ENCODE measurements at places on chromosomes 12 and 14. TPM values are rescaled to one million over a fixed set of nuclear protein-coding genes. Genes with fewer than 3 reads are reported as not detected.

The DCN gene
- total RNA-seq, result 0.67 TPM

The ZNF385A gene
- total RNA-seq, result 1.00 TPM

The CLEC4C gene
- total RNA-seq, result not detected

The TMEM63C gene
- not detected for total RNA-seq

The AHNAK2 gene
- 3.7 TPM for total RNA-seq

The B4GALNT1 gene
- 11.7 TPM for total RNA-seq

The DHRS2 gene
- 0.33 TPM for total RNA-seq

The TAS2R43 gene
- 3.5 TPM for total RNA-seq

The TAS2R8 gene
- total RNA-seq, result 0.34 TPM

The FAM186B gene
- total RNA-seq, result 1.7 TPM

The AMDHD1 gene
- total RNA-seq, result 0.33 TPM

The KLRK1 gene
- not detected for total RNA-seq

The MSI1 gene
- under 0.01 TPM for total RNA-seq

The PPP2R5C gene
- total RNA-seq, result 132 TPM

The CCDC196 gene
- total RNA-seq, result not detected

The CCDC197 gene
- total RNA-seq, result not detected

The MYH6 gene
- not detected for total RNA-seq

The OR11H7 gene
- not detected for total RNA-seq

The MANSC4 gene
- total RNA-seq, result 0.36 TPM

The EGLN3 gene
- total RNA-seq, result 8.3 TPM

The AMN gene
- total RNA-seq, result under 0.01 TPM

The GSG1 gene
- total RNA-seq, result not detected

The ANO4 gene
- total RNA-seq, result 3.6 TPM

The RAD9B gene
- 0.31 TPM for total RNA-seq

The SERPINA5 gene
- total RNA-seq, result 1.2 TPM

The KRT83 gene
- not detected for total RNA-seq

The CEBPE gene
- total RNA-seq, result not detected

The CLMN gene
- total RNA-seq, result 5.7 TPM

The OR10P1 gene
- not detected for total RNA-seq

The GDF11 gene
- total RNA-seq, result 5.8 TPM

The ACSM4 gene
- total RNA-seq, result not detected

The KCNH3 gene
- not detected for total RNA-seq

The CCT2 gene
- 430 TPM for total RNA-seq

The FOXG1 gene
- total RNA-seq, result not detected

The GPR135 gene
- 2.7 TPM for total RNA-seq

The BATF gene
- total RNA-seq, result 6.5 TPM

The SCNN1A gene
- under 0.01 TPM for total RNA-seq

The DDN gene
- total RNA-seq, result under 0.01 TPM

The RNF212B gene
- not detected for total RNA-seq

The SYT1 gene
- under 0.01 TPM for total RNA-seq

The HOXC12 gene
- not detected for total RNA-seq

The KRT80 gene
- total RNA-seq, result not detected

The CCDC85C gene
- 7.2 TPM for total RNA-seq

The SMOC1 gene
- under 0.01 TPM for total RNA-seq

The RPS6KL1 gene
- 6.9 TPM for total RNA-seq

The GPR162 gene
- under 0.01 TPM for total RNA-seq

The CLEC1A gene
- total RNA-seq, result 0.33 TPM

The GZMH gene
- total RNA-seq, result not detected

The DTX1 gene
- total RNA-seq, result 0.15 TPM

The CBLN3 gene
- total RNA-seq, result 0.36 TPM

The OR6C75 gene
- total RNA-seq, result not detected

The MYO1H gene
- not detected for total RNA-seq

The LUM gene
- 1.3 TPM for total RNA-seq

The SRRM4 gene
- not detected for total RNA-seq
